Fibroblast of lung (primary cell): ENCODE measurements at places on chromosomes 2 and 18. TPM values are rescaled to one million over a fixed set of nuclear protein-coding genes. Genes with fewer than 3 reads are reported as not detected.
A peak's percentile ranks its signal among the peaks of the same experiment; 100 is the strongest.

DNA sequence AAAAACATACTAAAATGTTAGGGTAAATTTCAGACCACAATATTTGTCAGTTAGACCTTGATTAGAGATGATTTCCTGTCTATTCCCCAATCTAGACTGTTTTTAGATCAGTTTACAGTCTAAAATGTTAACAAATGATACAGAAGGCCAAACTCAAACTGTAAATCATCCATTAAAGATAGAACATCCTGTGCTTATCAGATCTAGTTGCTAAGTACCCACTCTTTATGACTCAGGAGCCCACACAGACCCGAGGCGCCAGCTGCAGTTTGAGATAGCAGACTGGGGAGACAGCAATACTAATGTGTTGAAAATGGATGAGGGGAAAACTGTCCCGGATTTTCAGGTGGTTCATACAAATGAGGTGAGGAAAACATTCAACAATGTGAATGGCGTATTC lies 113.3 kb downstream of the SCG2 start:
- DNase-seq = peak; percentile 47

DNA sequence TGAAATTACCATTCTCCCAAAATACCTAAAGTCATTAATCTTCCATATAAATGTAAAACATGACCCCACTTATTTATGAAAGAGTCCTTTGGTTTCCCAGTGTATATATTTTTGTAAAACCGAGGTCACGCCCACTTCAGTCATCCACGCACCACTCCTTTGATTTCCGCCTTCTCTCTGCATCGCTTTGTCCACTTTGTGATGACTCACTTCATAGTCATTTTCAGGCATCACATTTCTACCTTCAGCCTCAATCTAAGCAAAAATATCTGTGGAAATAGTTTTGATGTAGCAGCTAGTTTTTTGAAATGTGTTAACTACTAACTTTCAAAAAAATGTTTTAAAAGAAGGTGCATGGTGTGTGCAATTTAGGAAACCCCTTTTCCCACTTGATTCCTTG lies 793.5 kb upstream of the SOX11 start:
- peak; percentile 61 for DNase-seq

ASXL3 gene
- 0.51 and 0.66 TPM in 2 replicates for total RNA-seq

DNA sequence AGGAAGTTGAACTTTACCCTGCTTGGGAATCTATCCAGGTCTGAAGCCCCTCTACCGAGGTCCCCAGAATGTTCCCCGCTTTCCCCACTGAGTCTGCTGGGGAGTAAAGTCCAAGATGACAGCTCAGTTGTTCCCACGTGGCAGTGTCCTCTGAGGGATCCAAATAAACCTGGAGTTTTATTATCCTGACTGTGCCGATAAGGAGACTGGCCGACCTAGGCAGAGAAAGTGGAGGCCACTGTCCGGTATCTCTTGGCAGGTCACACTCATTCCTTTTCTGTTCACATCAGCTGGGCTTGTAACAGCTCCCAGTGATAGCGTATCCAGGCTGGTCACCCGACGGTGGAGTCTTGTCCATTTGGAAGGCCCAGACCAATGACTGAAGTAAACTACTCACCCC lies 27.5 kb upstream of the C18orf32 start:
- DNase-seq = no peak

- no peak for DNase-seq
Measured at GRCh38 chr2:2846332-2847208, 515.5 kb upstream of the MYT1L start.

DNA sequence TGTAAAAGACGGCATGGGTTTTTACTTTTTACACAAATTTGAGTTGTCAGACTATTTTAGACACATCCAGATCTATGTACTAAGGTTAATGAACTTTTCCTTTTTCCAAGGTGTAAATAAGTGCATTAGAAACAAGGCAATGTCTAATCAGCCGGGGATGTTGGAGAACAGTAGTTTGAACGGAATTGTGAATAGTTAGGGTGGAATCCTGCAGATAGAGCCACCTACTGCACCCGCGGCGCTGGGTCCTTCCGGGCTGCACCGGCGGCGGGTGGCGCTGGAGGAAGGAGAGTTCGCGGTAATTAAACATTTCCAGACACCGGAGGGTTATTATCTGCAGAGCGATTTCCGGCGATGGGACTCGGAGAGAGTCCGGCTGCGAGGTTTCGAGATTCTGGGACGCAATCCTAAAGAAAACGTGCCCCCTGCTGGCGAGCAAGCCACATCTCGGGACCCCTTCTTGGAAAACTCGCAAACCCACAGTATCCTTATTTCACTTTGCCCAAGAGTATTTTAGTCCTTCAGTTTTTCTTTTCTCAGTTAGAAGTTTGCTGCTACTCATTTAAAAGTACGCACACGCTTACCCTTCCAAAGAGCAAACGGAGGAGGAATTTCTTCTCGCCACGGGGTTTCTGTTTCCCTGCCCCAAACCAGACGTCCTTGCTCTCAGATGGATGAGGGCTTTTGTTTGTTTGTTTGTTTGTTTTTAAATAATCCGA lies 4.5 kb upstream of the OSR1 start:
- DNase-seq = peak; percentile 71

GRCh38 chr18:50989711-50990110 lies 21.9 kb downstream of the ELAC1 start:
- no peak for DNase-seq
